Activated CD8-positive, alpha-beta T cell treated with anti-CD3 and anti-CD28 coated beads, Interleukin-2, amount 10 ng/mL, durations not matched to agents 7 days and 5 days (primary cell): ENCODE measurements at places on chromosomes 7 and 10.

DNA sequence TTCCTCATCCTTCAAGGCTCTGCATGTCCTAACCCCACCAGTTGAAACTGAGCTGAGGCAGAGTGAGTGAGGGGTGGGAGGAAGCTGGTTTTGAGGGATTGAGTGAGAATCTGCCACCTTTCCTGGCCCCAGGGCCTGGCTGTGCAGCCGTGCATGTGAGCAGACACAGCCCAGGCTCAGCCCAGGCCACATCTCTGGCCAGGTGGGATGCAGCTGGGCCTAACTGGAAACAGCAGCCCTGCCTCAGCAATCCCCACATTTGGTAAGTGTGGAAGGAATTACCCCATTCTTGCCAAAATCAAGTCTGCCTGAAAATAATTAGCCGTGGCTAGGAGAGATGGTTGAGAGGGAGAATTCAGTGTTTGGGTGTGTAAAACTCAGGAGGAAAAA is 116.6 kb downstream of the NEURL1 start:
- H3K27me3 ChIP-seq: no peaks in the 10 kb centered on the region
- peaks cover 3% of the 10 kb centered on the region for H3K36me3 ChIP-seq
- H3K4me3 ChIP-seq: no peak overlapping the region
- H3K4me1 ChIP-seq: no peaks in the 10 kb centered on the region
- DNase-seq: no peak

DNA sequence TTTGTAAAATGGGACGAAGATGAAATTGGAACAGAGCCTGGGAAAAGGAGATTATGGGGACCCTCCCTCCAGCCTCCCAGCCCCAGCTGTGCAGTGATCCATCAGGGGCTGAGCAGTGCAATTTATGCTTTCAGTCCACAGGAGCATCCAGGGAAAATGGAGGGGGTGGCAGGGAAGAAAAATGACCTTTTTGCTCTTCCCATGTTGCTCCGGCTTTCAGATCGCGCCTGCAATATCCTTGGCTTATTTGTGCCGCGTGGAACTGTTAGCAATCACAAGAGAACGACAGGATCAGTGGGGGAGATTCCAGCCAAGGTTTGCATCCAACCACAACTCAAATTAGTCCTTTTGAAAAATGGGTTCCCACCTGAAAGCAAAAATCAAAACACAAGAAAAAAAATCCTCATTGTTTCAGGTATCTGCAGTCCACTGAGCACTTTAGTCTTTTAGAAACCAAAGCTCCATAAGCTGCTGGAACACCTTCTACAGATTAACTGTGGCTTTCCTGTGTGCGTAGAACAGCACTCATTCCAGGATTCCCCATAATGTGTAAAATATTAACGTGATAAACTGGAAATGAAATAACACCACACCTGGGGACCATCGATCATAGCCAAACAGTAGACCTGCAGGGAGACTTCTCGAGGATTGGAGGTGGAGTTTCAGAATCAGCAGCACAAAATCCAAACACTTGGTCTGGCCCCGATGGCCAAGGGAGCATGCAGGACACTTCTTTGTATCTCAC is 30.7 kb upstream of the SFMBT2 start:
- DNase-seq: no peak
- H3K4me3 ChIP-seq: no peak overlapping the region
- no peak overlapping the region for H3K27ac ChIP-seq
- peaks cover 2% of the 10 kb centered on the region for H3K27me3 ChIP-seq
- no peaks in the 10 kb centered on the region for H3K36me3 ChIP-seq

DNA sequence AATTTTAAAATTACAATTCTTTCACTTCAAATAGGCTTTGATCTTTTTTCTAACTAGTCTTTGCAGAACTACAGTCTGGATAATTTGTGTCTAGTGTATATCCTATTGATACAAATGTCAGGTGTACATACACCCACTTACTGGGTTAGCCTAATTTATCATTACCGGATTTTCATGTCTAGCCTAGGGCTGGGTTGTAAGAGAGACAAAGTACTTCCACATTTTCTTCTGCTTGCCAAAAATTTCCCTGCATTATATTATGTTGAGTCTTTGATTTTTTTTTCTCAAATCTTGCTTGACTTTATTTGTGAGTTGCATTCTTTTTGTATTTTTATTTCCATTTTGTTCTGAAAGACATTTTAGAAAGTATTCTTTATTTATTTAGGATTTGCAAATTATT is 284.8 kb upstream of the FZD8 start:
- H3K4me1 ChIP-seq: no peaks in the 10 kb centered on the region
- no peak overlapping the region for H3K27ac ChIP-seq
- H3K36me3 ChIP-seq: no peaks in the 10 kb centered on the region
- no peak for DNase-seq
- no peaks in the 10 kb centered on the region for H3K27me3 ChIP-seq

DNA sequence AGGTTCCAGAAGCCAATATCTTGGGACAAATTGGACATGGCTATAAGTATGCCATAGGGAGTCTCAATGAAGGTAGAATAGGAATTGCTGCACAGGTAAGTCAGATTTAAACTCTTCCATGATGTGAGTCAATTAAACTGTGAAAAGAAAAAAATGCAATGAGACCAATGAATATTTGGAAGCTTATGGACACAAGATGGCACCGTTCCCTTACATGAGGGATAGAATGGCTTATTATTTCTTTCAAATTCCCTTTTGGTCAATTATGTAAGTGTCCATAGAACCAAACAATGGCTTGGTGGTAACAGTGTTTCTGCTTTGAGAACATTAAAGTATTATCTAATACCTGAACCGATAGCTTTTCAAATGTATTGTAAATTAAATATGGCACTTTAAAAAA is 35.6 kb downstream of the ACADSB start:
- no peaks in the 10 kb centered on the region for H3K27me3 ChIP-seq
- no peak for DNase-seq
- H3K36me3 ChIP-seq: peaks cover 4% of the 10 kb centered on the region
- H3K4me1 ChIP-seq: peaks cover 2% of the 10 kb centered on the region
- H3K27ac ChIP-seq: no peak overlapping the region

DNA sequence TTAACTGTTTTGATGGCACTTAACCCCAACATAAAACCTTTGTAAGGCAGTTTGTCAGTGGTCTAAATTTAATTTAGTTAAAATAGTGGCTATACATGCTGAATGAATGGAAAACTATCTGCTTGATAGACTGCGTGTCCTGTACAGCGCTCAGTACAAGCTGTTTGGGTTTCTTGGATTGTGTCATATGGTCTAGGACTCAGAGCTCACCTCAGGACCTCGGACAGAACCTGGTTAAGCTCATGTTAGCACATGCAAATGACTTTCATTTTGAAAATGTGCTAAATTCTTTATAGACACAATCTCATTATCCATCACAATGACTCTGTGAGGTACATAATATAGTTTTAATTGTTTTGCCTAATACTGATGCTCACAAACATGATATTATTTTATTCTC is 55.7 kb upstream of the RELN start:
- H3K4me3 ChIP-seq: no peak overlapping the region
- DNase-seq: no peak
- H3K27ac ChIP-seq: no peak overlapping the region
- no peaks in the 10 kb centered on the region for H3K36me3 ChIP-seq
- H3K27me3 ChIP-seq: peaks cover 4% of the 10 kb centered on the region

DNA sequence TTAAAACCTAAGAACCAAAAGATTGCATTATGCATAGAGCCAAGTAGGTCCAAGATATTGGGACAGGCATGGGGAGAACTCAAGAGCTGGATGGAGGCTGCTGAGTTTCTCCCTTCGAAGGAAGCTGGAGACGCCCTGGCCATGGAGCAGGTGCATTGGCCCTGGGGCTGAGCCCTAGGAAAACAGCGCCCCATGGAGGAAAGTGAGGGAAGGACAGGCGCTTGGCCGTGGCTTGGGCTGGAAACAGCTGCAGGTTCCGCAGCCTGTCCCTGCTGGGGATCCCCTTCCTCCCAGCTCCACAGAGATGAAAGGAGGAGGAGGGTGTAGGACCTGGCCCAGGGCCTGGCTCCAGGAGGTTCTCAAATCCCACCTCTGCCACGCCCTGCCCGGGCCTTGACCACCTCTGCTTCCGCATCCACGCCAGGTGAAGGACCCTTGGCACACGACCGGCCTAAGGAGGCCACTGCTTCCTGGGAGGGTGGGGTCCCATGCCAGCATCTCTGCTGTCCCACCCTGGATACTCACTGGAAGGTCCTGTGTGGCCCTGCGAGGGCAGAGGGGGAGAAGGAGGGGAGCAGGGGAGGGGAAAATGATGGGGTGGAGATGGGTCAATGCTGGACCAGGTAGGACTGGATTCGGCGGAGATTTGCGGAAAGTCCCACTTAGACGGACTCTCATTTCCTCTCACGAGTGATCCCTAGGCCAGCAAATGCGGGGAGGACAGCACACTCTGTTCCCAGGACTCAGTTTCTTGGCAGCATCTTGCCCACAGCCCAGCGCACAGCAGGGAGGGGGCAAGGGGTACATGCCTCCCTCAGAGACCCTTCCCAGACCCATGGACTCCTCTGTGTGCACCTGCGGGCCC is 258.6 kb upstream of the TCERG1L start:
- DNase-seq: no peak
- H3K27me3 ChIP-seq: no peaks in the 10 kb centered on the region
- H3K4me1 ChIP-seq: no peaks in the 10 kb centered on the region
- H3K4me3 ChIP-seq: no peak overlapping the region

GRCh38 chr7:141160246-141160860 is 86.5 kb downstream of the TMEM178B start:
- H3K36me3 ChIP-seq: no peaks in the 10 kb centered on the region
- no peak for DNase-seq
- H3K27me3 ChIP-seq: no peaks in the 10 kb centered on the region

DNA sequence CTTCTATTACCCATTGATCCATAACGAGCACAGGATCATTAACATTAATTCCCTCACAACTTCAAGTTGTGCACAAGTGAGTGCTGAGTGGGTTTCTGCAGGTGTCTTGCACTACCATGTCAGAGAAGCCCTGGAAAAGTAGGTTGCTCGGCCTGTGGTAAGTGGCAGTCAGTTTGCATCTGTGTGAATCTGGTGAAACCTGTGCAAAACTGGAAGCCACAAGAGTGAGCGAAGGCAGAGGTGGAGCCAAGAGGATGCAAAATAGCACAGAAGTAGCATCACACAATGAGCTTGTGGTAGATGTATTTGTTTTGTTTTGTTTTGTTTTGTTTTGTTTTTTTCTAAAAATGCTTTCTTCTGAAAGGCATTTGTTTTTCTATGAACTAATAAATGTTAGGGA is 181.5 kb downstream of the THSD7A start:
- no peak overlapping the region for H3K4me3 ChIP-seq
- H3K36me3 ChIP-seq: no peaks in the 10 kb centered on the region
- no peaks in the 10 kb centered on the region for H3K4me1 ChIP-seq

- H3K36me3 ChIP-seq: peaks cover 13% of the 10 kb centered on the region
- DNase-seq: no peak
- H3K27me3 ChIP-seq: no peaks in the 10 kb centered on the region
- H3K4me3 ChIP-seq: no peak overlapping the region
- peaks cover 12% of the 10 kb centered on the region for H3K4me1 ChIP-seq
These were observed 54.2 kb upstream of the SVIL start for GRCh38 chr10:29689001-29689400.

- H3K27ac ChIP-seq: peak overlapping the region; percentile 87
- peaks cover 66% of the 10 kb centered on the region for H3K4me1 ChIP-seq
- peak overlapping the region; percentile 16 for H3K4me3 ChIP-seq
These were observed 45.2 kb upstream of the TMEM213 start for GRCh38 chr7:138752518-138753149.

DNA sequence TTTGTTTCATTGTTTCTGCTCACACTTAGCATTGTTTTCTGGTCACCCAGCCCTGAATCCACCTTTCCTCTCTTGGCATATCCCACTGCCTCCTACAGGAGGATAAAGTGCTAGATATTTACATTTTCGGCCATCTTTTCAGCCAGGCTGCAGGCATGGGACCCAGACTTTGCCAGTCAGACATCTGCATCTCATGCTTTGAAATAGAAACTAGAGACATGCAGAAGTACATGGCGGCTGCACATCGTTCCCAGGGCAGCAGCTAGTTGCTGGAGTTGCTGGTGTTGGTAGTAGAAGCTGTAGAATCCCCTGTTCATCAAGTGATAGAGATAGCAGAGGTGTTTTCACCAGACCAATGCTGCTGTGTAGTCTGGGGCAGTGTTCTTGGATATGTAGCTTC is 18.7 kb downstream of the STAMBPL1 start:
- H3K27me3 ChIP-seq: no peaks in the 10 kb centered on the region
- peak overlapping the region; percentile 33 for H3K27ac ChIP-seq
- H3K4me1 ChIP-seq: peaks cover 69% of the 10 kb centered on the region

- H3K36me3 ChIP-seq: peaks cover 33% of the 10 kb centered on the region
- no peak for DNase-seq
- H3K27ac ChIP-seq: no peak overlapping the region
- no peak overlapping the region for H3K4me3 ChIP-seq
These were observed 34.9 kb downstream of the FAS start for GRCh38 chr10:89025453-89025852.

- H3K4me3 ChIP-seq: no peak overlapping the region
- H3K27me3 ChIP-seq: no peaks in the 10 kb centered on the region
- H3K27ac ChIP-seq: no peak overlapping the region
These were observed 101.1 kb downstream of the TNS3 start for GRCh38 chr7:47480576-47481538.

DNA sequence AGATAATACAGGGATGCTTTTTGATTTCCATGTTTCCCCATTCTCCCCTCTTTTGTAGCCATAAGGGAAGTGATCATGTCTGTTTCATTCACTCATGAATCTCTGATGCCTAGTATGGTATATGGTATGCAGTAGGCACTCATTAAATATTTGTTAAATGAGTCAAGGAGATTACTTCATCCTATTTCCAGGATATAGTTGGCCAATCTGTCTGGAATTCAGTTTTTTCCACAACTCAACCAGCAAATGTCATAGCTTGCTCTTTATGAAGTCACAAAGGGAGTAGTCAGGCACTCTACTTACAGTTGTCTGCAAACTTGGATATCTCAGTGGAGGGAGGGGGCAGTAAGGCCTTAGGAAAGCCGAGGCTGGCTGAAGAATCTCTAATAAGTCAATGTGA is 853.6 kb downstream of the LRMDA start:
- H3K36me3 ChIP-seq: no peaks in the 10 kb centered on the region
- no peak overlapping the region for H3K4me3 ChIP-seq
- H3K4me1 ChIP-seq: no peaks in the 10 kb centered on the region
- no peak for DNase-seq

DNA sequence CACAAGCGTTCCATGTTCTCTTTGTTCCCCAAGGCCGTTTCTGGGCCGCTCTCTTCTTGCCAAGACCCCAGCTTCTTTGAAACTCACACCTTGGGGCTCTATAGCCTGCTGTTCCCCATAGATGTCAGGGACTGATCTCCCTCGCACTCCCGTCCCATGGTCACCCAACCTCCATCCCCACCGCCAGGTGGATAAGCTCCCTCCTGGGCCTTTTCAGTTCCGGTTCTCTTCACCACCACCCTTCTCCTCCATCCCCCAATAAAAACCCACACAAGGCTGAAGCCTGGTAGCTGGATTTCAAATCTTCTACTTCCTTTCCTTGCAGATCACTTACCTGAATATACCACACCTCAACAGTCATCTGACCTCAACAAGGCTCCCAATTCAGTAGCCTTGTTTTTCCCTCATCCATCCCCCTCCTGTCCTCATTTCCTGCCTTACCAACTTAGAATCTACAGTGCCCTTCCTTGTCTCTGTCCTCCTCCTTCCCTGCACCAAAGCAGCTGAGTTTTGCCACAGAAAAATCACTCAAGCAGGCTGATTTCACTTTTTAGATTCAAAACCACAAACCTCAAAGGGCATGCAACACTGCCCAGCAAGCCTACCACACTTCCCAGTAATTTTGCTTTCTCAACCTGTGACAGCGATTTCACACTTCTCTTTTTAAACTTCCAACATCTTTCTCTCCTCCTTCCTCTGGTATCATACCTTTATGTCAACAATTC is 7.7 kb downstream of the SLC37A3 start:
- H3K4me3 ChIP-seq: no peak overlapping the region
- no peak for DNase-seq
- peaks cover 4% of the 10 kb centered on the region for H3K36me3 ChIP-seq
- H3K4me1 ChIP-seq: peaks cover 2% of the 10 kb centered on the region
